ENCODE measurements at places on chromosomes 12 and 14. TPM values are rescaled to one million over a fixed set of nuclear protein-coding genes. Genes with fewer than 3 reads are reported as not detected.

DNA sequence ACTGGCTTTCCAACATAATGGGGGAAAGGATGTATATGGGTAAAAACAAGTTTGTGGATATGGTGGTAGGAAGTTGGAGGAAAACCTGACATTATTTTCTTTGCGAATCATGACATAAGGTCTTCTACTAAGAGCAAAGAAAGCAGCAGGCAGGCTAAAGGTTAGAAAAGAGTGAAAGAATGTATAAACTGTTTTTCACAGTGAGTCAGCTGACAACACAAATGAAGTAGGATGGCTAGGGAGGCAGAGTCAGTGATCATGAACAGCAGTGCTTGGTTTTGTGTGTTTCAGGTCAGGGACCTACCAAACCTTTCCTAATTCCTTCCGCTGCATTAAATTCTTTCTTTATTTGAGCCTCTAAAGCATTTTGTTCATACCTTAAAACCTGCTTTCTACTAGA lies 46.3 kb upstream of the CATSPERB start:
- no peak overlapping the region for H3K27ac ChIP-seq
- H3K4me3 ChIP-seq: no peak overlapping the region
- peak; percentile 20 for DNase-seq
- H3K4me1 ChIP-seq: no peaks in the 10 kb centered on the region
- H3K36me3 ChIP-seq: no peaks in the 10 kb centered on the region

Gene CD27
- 0.28 TPM for polyA plus RNA-seq

DNA sequence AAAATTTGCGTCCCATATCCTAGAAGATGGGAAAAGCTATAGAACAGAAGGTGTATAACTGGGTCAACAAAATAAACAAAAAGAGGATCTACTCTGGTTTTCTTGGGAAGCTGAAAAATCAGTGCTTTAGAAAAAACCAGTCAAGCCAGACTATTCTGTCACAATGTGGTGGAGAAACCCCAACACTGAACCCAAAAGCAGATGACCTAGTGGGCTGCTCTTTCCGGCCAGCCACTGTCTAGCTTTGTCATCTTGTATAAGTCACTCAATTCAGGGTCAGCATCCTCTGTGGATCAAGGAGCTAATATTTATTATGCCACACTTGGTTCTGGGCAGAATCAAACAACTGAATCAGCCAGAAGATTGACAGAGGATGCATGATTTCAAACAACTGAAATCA lies 26.6 kb upstream of the TMCC3 start:
- no peak overlapping the region for H3K27ac ChIP-seq
- H3K36me3 ChIP-seq: no peaks in the 10 kb centered on the region
- H3K4me1 ChIP-seq: no peaks in the 10 kb centered on the region
- DNase-seq: no peak
- H3K27me3 ChIP-seq: peaks cover 18% of the 10 kb centered on the region

- no peak overlapping the region for H3K4me3 ChIP-seq
- peak; percentile 64 for DNase-seq
- no peaks in the 10 kb centered on the region for H3K27me3 ChIP-seq
- H3K36me3 ChIP-seq: no peaks in the 10 kb centered on the region
Observed at GRCh38 chr14:85471156-85471555, 58.8 kb upstream of the FLRT2 start.
